Hematopoietic multipotent progenitor cell treated with erythropoietin and hydrocortisone succinate and interleukin-3 and kit ligand, for 4 days (in vitro differentiated cells): ENCODE measurements at places on chromosomes 7 and 10.

GRCh38 chr7:158164101-158165095, 423.2 kb downstream of the PTPRN2 start:
- no peak for DNase-seq

- peak; percentile 19 for DNase-seq
These were observed 119.3 kb downstream of the SRPK2 start for GRCh38 chr7:105269397-105269796.

DNA sequence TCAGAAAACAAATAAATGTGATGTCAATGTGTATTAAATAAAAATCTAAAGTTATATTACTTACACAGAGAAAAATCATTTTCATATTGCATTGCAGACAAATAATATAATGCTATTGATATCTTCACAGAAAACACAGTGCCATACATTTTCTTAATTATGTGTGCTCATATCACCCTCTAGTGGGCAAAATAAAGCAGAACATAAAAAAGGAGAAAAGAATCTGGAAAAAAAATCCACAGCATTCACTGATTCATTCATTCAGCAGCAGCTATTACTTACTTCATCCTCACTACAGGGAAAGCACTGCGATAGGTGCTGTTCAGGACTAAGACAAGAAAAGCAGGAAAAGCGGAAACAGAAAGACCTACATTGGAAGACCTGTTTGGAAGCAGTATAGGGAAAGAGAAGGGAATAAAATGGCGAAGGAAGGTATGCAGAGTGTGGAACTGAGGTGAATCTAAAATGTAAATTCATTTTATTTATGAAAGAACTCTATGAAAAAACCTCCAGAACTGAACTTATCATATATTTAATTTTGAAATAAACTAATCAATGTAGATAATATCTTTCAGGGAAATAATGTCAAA, 73.2 kb downstream of the POT1 start:
- peak; percentile 72 for DNase-seq

GRCh38 chr10:69901628-69902505, 100.2 kb downstream of the COL13A1 start:
- peak; percentile 55 for DNase-seq

- peak; percentile 97 for DNase-seq
These were observed 28.2 kb downstream of the PFKP start for GRCh38 chr10:3095373-3096139.
